Foreskin keratinocyte (primary cell): ENCODE measurements at places on chromosomes 6 and 20. TPM values are rescaled to one million over a fixed set of nuclear protein-coding genes. Genes with fewer than 3 reads are reported as not detected.

DNA sequence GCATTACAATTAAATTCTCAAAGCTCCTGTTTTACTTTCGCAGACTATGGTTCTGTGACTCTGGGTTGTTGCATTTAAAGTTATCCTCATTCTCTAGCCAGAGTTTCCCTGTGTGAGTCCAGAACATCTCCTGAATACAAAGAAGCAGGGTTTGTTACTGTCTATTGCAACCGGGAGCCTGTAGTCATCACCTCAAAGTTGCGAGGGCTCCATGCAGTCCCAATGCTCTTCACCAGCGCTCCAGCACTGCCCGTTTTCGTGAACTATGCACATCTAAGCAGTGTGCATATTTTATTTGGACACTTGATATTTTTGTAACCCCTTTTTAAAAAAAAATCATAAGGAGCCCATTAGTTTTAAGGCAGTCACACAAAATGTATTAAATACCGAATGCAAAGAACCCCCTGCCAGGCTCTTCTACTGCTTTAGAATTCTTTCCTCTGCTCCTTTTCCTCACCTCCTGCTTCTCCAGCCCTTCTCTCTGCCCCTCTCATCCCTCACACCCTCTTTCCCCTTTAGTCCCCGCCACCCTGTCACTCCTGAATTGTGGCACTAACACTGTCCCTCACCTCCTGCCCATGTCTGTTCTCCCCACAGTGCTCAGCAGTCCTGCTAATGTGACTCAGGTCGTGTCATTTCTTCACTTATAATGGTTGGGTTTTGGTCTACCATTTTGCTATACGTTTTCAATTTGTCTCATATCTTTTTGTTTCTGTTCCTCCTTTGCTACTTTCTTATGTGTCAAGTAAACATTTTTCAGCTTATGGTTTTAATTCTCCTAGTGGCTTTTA, 1.1 kb upstream of the HLA-C start:
- no peak for DNase-seq

- peak; percentile 13 for DNase-seq
Observed at GRCh38 chr20:19397666-19398065, 185.2 kb downstream of the SLC24A3 start.

DNA sequence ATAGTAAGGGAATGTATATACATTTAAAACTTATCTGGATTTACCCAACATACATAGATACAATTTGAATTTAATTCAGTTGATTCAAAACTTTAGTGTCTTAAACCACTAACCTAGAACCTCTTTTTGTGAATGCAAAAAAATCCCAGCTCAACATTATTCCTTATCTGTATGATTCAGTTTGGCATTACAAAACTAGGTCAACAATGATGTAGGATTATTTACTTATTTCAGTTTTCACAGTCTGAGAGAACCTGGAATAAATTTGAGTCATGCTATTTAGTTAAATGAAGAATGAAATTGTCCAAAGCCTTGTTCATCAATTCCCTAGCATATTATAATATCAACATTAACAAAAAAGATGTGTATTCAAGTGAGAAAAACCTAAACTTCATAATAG, 7.4 kb upstream of the PLCB1 start:
- no peak for DNase-seq

- no peak for DNase-seq
Observed at GRCh38 chr6:36897609-36898008, 11.9 kb downstream of the C6orf89 start.

DNA sequence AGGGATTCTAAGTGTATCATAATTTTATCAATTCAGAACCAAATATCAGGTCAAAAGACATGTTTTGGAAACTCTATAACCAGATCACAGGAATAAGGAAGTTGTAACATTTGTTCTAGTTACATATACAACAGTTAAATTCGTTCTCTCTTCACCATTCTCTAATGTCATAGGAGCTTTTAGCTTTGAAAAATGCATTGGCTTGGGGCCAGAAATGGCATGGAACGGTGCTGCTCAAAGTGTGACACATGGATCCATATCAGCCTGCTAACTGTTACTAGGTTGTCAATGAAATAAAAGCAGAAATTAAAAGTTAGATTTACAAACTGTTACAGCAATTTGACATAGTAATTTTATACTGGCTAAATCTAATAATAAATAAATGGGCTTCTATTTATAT, 120.3 kb downstream of the LCA5 start:
- DNase-seq, result no peak

SIRPD gene
- not detected in 2 replicates for total RNA-seq

DNA sequence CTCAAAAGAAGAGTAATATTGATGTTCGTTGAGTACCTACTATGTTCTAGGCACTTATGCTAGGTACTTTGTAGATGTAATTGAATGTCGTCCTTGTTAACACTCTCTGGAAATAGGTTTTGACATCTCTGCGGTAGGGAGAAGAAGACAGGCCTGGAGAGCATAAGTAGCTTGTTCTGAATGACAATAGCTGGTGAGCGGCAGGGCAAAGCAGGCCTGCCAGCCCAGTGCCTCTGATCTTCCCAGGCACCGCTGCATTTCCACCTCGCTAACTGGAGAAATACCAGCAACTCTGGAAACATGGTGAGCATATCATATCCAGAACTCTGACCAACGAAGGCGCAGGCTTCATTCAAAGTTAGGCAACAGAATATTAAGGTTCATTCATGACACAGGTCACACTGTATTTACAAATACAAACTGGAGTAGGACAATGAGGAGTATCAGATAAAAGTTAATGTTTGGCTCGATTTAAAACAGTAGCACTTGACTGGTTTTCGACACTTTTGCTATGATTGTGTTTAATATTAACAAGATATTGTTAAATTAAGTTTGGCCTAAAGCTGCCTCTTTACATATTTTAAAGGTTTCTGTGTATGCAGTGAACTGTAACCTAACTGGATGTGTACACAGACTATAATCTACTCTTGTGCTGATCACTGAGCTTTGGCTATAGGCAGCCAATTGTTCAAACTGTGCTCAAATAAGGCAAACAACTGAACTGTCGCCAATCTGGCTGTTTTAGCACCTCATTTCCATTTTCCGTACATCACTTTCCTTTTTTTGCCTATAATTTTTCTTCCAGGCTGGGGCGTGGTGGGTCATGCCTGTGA, 54.1 kb downstream of the PPP1R3G start:
- no peak for DNase-seq

DNA sequence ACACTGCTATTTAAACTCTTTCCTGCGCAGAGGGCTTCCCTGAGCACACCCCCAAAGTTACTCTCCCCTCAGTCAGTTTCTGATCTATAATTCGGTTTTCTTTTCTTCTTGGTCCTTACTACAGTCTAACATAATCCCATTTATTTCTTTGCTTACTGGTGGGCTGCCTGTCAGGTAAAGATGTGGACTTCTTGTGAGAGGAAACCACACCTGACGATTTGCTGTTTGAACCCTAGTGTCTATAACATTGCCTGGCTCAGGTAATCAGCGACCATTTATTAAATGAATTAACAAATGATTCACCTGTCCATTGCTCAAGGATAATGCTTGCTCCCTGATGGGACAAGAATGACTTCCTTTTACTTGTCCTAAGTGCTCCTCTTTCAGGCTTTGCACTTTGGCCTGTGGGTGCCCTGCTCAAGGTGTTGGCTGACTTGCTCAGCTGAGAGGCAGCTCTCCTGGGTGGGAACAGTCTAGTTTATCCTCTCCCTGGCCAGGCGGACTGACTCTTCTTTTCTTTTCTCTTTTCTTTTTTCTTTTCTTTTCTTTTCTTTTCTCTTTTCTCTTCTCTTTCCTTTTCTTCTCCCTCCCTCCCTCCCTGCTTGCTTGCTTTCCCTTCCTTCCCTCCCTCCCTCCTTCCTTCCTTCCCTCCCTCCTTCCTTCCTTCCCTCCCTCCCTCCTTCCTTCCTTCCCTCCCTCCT, 233.1 kb downstream of the BCAS1 start:
- no peak for DNase-seq

CYP39A1 gene
- total RNA-seq, result 1.3 and 2.1 TPM in 2 replicates

WFDC9 gene
- not detected in 2 replicates for total RNA-seq

- DNase-seq, result peak; percentile 74
Observed at GRCh38 chr6:50271266-50271665, 221.5 kb upstream of the DEFB112 start.

GRCh38 chr6:11667876-11668275, 110.7 kb downstream of the ADTRP start:
- peak; percentile 50 for DNase-seq

ZSCAN31 gene
- 2.3 TPM in 2 replicates for total RNA-seq

MMS22L gene
- total RNA-seq, result 22.4 and 29.0 TPM in 2 replicates
